ENCODE measurements at places on chromosomes 12 and 14. TPM values are rescaled to one million over a fixed set of nuclear protein-coding genes. Genes with fewer than 3 reads are reported as not detected.

OR4K15 gene
- not detected for total RNA-seq

B4GALNT1 gene
- 2.8 TPM for total RNA-seq

KRT77 gene
- not detected for total RNA-seq

SERPINA12 gene
- not detected for total RNA-seq

CLECL1 gene
- total RNA-seq, result not detected

TAS2R42 gene
- total RNA-seq, result not detected

FOXM1 gene
- 0.28 TPM for total RNA-seq

IL26 gene
- under 0.01 TPM for total RNA-seq

KCNC2 gene
- total RNA-seq, result not detected

Measured in regular cardiac myocyte (primary cell).